ENCODE measurements at places on chromosomes 6 and 20.
A peak's percentile ranks its signal among the peaks of the same experiment; 100 is the strongest.

- no peak for DNase-seq
These were observed 39.5 kb upstream of the REV3L start for GRCh38 chr6:111522393-111523020.

- DNase-seq: no peak
These were observed 25.5 kb downstream of the NPEPL1 start for GRCh38 chr20:58718121-58718563.

DNA sequence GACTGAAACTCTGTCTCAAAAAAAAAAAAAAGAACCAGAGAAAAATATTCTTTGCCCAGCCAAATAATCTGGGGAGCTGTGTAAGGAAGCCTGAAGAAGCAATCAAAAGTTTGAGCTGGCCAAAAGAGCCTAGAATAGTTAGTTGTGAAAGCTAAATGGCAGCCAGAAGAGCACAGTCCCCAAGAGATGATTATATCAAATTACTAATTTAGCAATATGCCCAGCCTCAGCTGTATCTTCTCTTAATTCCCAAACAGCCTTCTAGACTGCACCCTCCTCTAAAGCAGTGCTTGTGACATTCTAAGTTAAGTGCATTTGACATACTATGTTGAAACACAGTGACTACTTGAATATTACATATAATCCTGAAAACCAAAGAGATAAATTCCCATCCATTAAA lies 38.9 kb downstream of the CDK19 start:
- DNase-seq: no peak

DNA sequence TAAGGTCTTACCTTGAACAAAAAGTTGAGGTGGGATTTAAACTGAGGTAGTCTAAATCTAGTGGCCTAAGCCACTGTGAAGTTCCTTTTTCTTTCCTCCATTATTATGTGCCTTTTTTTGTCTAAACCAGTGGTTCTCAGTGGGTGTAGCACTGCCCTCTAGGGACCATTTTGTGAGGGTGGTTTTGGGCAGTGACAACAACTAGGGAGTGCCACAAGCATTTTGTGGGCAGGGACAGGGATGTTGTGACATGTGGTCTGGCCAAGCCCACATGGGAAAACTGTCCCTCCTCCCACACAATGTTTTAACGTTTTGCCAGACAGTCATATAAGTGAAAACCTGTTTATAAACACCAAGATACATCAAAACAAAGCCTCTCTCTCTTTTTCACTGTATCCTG lies 899.4 kb upstream of the FLRT3 start:
- DNase-seq: no peak

DNA sequence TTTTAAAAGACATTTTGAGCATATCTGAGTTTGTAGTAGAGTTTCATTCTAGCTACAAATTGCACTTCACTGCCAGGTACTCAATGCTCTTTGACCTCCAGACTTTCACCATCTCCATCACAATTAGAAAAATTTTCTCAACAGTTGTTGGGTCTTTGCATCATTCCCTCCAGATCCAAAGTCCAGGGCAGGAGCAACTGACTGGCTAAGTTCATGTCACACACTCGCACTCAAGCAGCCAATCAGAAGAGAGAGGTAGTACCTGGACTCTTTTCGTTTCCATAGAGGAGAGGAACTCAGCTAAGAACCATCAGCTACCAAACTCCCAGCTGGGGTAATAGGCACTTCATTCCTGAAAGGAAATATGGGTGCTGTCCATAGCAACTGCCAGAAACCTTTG lies 9.0 kb downstream of the SPINT3 start:
- DNase-seq: no peak

DNA sequence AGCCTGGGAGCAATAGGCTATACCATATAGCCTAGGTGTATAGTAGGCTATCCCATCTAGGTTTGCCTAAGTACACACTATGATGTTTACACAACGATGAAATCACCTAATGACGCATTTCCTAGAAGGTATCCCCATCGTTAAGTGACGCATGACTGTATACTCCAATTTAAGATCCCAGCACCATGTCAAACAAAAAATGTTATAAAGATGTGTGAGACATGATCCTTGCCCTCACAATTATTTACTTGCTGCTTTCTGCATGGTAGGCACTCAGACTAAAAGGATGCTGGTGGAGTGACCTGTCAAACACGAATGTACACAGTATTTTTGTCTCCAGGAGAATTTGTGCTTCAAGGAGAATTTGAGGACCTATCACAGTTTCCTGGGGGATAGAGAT lies 32.3 kb downstream of the SNAP25 start:
- no peak for DNase-seq

GRCh38 chr6:125886021-125886420 lies 70.5 kb upstream of the HINT3 start:
- DNase-seq: no peak

GRCh38 chr6:77740380-77740779 lies 87.5 kb downstream of the MEI4 start:
- no peak for DNase-seq

DNA sequence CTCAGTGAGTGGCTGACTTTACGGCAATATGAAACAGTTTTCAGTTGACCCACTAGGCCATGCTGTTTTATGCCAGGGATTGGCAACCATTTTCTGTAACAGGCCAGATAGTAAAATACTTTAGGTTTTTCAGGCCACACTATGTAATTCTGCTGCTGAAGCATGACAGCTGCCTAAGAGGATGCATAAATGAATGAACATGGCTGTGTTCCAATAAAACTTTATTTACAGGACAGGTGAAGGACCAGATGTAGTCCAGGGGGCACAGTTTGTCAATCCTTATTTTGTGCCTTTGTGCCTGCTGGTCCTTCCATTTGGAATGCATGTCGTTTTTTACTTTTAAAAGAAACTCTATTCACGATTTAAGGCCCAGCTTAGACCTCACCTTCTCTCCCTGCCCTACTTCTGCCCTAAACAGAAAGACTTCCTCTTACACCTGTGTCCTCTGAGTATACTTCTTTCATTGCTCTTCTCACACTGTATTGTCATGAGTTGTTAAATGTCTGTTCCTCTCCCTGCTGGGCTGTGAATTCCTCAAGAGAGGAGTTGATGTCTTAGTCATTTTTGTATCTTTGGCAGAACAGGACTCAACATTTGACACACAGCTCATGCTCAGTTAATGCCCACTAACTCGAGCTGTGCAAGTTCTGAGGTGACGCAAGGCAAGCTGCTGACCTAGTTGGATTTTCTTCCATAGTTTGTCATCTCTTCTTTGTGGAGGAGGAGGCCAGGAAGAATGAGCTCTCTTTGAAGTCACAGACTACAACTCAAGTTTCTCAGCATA lies 90.1 kb upstream of the MAP7 start:
- DNase-seq: no peak

DNA sequence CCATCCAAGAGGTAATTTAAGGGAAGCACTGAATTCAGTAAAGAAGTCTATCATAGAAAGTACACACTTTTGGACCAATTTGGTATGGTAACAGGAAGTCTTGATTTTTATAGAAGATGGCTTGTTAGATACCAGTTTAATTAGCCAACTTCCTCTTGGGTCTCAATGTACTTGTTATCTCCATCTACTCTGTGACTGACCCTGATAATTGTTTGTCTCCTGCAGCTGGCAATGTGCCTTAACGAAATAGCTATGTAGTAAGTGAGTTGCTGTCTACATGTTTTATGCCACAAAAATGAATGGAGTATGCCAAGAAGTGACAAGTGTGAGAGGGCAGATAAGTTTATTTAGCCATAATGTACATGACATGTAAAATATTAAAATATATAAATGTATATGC lies 410.5 kb upstream of the MAN1A1 start:
- no peak for DNase-seq

DNA sequence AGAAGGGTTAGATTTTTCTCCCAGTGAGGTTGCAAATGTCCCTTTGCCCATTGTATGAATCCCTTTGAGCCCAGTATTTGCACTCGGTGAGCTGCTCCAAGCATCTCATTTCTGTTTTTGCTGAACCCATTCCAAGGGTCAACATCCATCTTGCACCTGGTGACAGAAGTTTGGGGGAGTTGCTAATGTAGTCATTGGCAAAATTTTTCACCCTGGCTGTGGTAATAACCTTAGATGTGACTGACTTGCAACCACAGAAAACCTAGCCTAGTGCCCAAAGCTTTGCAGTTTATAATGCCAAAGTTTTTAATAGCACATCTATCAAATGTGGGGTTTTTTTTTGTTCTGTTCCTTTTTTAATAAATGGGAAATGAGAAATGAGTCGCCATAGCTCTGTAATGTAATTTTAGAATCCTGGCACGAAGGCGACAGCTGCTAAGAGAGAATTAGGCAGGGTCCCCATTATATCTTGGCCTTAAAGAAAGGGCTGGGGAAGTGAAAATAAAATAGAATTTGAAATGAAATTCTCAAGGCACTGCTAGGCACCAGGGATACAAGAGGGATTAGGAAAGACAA lies 682.8 kb downstream of the KIF16B start:
- DNase-seq: no peak

DNA sequence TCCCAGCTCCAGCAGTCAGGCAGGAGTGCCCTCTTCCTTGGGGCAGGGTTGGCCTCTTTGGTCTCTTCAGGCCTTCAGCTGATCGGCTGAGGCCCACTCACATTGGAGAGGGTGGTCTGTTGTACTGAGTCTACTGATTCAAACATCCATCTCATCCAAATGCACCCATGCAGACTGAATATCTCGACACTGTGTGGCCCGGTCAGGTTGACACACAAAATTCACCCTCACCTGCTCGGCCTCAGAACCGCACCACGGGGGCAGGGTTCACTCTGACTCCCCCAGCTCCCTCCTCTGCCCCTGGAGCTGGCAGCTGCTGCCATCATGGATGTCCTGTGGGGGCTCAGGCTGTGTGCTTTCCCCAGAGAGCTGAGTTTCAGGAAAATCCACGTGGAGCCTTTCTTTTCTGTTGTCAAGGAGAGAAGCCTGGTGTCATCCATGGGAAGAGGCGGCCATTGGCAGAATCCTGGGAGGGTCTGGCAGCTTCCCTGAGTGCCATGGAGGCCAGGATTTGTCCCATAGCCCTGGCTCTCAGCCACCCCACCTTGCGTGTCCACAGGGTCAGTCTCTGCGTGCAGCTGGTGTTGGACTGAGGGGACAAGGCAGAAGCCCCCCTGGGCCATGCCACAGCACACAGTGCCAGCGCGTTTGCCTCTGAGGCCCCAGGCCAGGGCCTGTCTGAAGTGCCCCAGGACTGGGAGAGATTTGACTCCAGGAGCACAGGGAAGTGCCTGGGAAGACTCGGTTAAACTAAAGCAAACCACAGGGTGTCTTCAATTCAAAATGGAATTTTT lies 114.1 kb downstream of the ERMARD start:
- no peak for DNase-seq

GRCh38 chr20:63706852-63707557 lies 771 bp downstream of the ARFRP1 start:
- peak; percentile 14 for DNase-seq

GRCh38 chr20:32158351-32158750 lies 48.8 kb downstream of the TM9SF4 start:
- DNase-seq: no peak

DNA sequence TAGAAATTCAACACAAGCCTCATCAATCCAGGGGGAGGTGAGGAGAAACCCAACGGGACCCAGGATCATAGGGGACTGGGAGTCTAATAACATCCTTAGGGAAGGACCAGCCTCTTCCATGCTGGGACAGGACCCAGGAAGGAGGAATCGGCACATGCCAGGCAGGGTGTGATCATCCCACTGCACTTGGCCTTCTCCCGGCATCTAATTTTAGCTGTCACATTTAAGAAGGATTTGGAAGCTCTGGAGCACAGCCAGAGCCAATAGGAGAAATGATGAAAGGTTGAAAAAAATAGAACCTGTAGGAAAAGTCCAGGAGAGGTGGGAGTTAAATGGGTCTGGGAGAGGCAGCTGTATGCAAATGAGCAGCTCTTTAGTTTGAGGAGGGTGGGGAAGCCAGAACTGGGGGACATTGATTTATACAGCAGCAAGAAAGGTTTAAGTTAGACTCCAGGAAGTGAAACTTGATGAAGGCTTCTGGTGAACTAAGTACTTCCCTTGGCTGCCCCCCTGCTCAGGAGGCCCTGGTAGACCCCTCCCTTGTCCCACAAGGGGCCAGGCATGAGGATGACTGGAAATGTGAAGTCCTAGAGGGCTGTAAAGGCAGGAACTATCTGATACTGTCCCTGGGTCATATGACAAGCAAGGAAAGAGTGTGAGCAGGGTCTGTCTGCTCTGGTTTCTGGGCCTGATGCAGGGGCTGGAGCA lies 260.3 kb downstream of the LRFN2 start:
- no peak for DNase-seq

DNA sequence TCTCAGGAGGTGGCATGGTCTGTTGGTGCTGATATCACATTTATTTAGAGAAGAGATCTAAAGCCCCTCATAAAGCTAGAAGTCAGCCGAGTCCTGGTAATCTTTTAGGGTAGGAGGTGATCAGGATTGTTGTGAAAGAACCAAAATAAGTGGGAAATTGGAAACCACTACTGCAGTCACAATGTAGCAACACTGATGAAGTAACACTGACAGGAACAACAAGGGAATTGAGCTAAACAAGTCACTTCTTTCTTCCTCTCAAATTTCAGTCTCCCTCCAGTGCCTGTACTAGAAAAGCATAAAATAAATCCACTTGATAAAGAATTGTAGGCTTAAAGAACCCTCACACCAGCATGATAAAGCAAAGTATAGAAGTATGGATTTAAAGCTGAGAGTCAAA lies 1509.0 kb downstream of the GRIK2 start:
- no peak for DNase-seq

GRCh38 chr6:111536910-111537527 lies 54.0 kb upstream of the REV3L start:
- DNase-seq: no peak

- peak; percentile 63 for DNase-seq
These were observed at the start of gene CD24 for GRCh38 chr6:106974336-106974998. TSS of gene CD24 (minus strand) at chr6:106974729. CDS start at chr6:106974646, 83 bp downstream.

GRCh38 chr6:117512987-117513573 lies 30.6 kb downstream of the DCBLD1 start:
- no peak for DNase-seq

GRCh38 chr20:9134346-9134745 lies 65.5 kb downstream of the PLCB4 start:
- no peak for DNase-seq

DNA sequence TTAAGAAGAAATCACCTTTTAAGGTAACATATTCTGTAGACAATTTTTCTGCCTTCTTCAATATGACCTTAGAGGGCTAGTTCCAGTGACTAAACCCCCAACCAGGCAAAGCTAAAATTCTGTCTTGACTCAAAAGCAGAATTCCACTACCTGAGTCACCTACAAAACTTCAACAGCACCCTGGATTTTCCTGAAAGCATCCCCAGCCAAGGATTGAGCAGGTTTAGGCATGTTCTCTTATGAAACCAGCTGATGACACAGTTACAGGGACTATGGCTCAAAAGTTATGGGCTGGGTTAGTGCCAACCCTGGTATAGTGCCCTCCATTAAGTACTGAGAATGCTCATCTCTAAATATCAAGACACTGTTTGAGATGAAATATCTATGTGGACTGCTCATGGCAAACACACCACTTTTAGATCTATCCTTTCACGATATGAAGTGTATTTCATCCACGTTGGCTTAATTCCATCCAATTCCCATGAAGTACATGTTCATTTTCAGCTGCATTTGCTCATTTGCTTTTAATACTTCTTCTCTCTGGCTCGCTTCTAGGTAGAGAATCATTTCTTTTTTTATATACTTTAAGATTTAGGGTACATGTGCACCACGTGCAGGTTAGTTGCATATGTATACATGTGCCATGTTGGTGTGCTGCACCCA lies 53.6 kb upstream of the TNFAIP3 start:
- DNase-seq: no peak

- DNase-seq: no peak
These were observed 169.4 kb downstream of the ZDHHC14 start for GRCh38 chr6:157550114-157550989.

GRCh38 chr6:163324688-163325389 lies 89.7 kb upstream of the QKI start:
- no peak for DNase-seq

Measured in NCI-H2227 treated with DMSO at 0.1 percent for 48 hours (cell line).